ENCODE measurements at places on chromosomes 3 and 15.

GRCh38 chr3:169278667-169279066, 384.8 kb downstream of the MECOM start:
- no peak for DNase-seq

GRCh38 chr15:59401824-59402569, 29.3 kb upstream of the MYO1E start:
- DNase-seq = no peak

DNA sequence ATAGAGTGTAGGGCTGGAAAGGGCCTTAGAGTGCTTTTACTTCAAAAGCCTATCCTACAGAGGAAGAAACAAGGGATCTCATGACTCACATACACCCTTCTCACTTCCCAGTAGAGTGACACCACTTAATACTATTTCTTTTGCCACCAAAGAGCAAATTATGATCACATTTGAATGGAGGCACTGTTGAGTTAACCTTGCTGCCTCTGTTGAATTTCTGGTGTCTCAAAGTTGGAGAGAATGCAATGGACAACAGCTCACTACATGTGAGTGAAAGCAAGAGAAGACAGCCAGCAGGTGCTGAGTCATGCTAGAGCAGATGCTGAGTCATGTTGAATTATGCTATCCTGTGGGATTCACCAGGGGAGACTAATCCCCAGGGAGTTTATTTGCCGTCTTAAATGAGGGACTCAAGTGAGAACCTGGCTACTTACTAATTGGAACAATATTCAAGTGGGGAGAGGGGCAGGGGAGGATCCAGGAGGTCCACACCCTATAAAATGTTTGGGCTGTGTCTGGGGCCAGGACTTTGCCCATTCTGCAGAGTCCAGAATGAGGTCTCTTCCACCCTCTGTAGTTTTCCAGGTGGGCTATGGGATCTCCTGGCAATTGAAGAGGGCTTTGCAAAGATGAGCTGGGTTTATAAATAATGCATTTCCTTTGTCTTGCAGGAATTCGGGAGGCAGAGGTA, 35.8 kb downstream of the ST8SIA2 start:
- no peak for DNase-seq

- DNase-seq = no peak
Observed at GRCh38 chr3:30598668-30599545, 7.5 kb upstream of the TGFBR2 start.

GRCh38 chr3:9409981-9410854, 12.8 kb downstream of the SETD5 start:
- no peak for DNase-seq

DNA sequence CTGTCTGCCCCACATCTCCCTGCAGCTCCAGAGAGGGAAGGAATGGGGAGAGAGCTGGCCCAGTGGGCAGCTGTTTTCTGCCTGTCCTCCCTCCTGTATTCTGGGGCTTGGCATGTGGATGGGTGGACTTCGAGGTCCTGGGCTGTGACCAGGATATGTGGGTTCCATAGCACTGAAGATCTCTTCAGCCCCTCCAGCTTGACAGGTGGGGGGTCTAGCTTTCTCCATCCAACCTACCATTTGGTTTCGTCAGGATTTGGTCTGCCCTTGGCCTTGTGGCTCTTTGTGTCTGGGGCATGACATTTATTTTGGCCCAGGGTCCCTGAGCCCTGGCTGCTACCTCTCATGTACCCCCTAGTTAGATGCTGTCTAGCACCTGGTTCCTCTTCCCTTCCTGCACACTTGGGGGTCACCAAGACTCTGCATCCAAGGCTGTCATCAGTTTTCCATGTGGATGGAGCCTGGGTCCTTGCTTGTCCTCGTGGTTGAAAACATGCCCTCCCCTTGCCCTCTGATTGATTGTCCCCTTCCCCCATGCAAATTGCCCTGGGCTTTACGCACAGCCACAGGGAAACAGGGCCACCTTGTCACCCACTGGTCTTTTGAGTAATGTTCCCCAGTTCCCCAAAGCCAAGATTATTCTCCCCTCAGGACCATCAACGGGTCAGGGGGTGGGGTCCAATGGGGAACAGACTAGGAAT, 3.2 kb downstream of the EPHB3 start:
- DNase-seq = no peak

- no peak for DNase-seq
Observed at GRCh38 chr15:68424754-68425390, 7.1 kb downstream of the ITGA11 start.

- no peak for DNase-seq
Observed at GRCh38 chr15:75089456-75090387, 66.3 kb downstream of the PPCDC start.

DNA sequence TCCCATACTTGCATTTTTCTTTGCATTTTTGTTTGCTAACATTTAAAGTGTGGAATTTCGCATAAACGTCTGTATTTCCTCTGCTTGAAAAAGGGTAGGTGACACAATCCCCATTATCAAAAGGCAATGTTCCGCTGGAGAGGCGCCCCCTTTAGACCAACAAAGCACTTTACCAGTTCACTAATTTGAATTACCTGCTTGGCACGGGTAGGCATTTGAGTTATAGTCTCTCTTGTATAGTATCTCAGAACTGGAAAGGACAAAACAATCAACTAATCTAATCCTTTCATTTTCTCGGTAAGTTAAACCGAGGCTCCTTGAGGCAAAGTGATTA, 775 bp upstream of the CCDC39 start:
- no peak for DNase-seq

- DNase-seq = no peak
Observed at GRCh38 chr15:99845009-99845408, 111.8 kb upstream of the LYSMD4 start.

DNA sequence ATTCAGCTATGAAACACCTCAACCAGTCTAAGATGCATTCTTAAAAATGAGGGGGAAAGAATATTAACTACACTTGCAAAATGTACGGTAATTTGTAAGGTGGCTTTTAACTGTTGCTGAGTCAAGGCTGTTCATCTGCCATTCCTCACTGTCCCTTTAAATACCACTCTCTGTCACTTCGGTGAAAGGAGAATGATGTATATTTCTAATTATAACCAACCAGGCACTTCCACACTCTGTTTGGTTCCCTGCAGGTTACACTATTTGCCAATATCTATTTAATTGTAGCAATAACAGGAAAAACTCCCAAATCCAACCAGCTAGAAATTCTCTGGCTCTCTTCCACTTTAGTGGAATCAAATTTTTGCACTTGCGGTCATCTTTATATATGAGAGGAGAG, 70.5 kb upstream of the SLCO3A1 start:
- DNase-seq = no peak

DNA sequence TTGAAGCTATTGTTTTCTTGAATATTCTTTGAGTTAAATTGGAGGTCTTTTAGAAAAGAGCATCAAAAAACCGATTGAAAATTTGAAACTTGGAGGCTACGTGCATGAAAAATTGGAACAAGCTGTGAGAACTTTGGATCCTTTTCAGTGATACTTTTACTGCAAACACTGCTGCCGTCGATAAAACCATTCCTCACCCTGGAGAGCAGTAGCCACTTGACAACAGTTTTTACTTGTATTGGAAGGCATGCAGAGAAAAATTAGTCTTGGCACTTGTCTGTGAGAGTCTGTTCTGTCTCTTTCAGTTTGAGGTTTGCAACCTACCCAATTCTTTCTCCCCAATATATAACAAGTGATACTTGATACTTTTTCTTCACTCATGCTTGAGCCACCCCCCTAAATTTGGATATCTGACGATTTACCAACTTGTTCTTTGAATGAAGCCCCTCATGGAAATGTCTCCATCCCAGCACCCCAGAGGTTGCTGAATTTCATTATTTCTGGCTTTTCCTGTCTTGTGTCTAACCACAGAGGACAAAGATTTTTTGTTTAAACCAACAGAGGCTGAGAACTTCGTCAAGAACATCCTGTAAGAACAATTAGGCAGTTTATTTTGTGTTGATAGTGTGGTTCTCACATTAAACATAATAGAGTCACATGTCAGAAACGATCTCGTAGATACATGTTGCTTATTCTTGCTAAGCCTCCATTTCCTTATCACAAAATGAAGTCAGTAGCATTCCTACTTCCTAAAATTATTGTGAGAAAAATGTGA, 307.3 kb upstream of the PLSCR5 start:
- no peak for DNase-seq

DNA sequence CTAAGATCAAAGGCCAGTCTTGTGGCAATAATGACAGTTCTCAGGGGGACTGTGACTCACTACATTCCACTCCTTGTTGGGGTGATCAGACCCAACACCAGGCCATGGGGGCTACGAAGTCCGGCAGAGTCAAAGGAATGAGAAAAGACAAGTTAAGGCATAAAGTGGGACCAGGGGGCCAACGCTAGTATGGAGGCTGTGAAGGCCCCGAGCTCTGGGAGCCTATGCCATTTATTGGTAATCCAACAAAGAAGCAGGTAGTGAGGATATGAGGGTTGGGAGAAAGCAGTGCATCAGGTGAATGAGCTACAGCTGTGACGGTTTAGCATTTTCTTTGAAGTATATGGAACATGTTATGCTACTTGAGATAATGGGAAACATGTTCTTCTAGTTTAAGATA, 104.4 kb upstream of the C2CD4B start:
- no peak for DNase-seq

All from effector memory CD4-positive, alpha-beta T cell (primary cell).